ENCODE measurements at places on chromosomes 6 and 20. TPM values are rescaled to one million over a fixed set of nuclear protein-coding genes. Genes with fewer than 3 reads are reported as not detected.

- peaks cover 5% of the 10 kb centered on the region for H3K4me1 ChIP-seq
- peak; percentile 39 for DNase-seq
- H3K27ac ChIP-seq = no peak overlapping the region
- H3K27me3 ChIP-seq = peaks cover 100% of the 10 kb centered on the region
Measured at GRCh38 chr6:1381481-1382330, 7.7 kb upstream of the FOXF2 start.

DNA sequence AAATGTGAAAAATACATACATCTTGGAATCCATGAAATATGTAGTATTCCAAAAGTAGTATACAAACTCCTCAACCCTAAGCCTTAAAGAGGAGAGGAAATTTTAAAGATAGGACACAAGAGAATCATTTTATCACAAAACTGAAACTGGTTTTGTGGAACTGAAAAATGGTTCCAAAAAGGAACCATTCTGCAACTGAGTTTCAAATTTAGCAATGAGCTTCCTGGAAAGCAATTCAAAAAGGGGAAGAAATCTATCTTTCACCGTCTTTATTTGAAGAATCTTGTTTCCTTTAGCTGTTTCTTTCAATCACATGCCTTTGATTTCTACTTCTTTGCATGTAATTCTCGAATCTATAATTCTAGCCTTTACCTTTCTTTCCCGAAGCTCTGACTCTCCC is 32.2 kb upstream of the LAMP5 start:
- DNase-seq = no peak
- no peaks in the 10 kb centered on the region for H3K36me3 ChIP-seq
- H3K27ac ChIP-seq = no peak overlapping the region
- no peaks in the 10 kb centered on the region for H3K4me1 ChIP-seq
- no peaks in the 10 kb centered on the region for H3K27me3 ChIP-seq

- H3K4me3 ChIP-seq = no peak overlapping the region
- H3K36me3 ChIP-seq = no peaks in the 10 kb centered on the region
- no peak for DNase-seq
- H3K27me3 ChIP-seq = no peaks in the 10 kb centered on the region
Measured at GRCh38 chr6:46808806-46809205, 15.6 kb downstream of the MEP1A start.

DNA sequence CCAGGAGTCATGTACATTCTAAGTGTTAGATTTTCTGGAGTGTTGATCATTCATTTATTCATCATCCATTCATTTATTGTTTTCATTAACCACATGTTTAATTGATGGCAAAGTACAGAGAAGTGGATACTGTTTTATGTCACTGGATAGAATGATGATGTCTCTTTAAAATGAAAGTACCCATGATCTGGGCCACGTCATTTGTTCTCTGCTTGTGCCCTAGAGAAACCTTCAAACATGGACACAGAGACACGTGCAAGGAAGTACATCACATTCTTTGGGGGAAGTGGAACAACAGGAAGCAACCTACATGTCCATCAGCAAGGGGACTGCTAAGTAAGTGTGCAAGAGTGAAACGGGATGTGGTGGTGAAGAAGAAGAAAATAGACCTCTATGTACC is 75.8 kb upstream of the TSHZ2 start:
- H3K27ac ChIP-seq = no peak overlapping the region
- no peaks in the 10 kb centered on the region for H3K4me1 ChIP-seq
- no peaks in the 10 kb centered on the region for H3K36me3 ChIP-seq
- no peak for DNase-seq
- no peak overlapping the region for H3K4me3 ChIP-seq

DNA sequence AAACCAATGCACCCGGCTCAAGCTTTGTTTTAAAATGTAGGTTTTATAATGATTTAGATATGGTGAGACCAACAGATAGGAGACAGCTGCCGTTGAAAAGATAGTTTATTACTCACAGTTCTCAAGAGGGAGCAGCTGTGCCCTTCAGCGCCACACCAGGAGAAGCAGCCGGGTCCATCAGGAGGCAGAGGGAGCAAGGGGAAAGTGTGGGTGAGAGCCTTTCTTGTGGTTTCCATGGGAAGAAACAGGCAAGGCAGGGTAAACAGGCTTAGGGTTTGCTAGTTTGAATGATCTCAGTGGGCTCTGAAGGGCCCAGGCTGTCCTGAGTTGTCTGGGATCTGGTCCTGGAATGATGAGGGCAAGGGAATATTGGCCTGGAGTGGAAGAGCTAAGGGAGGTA is 117.7 kb upstream of the PLCB4 start:
- DNase-seq = no peak
- no peaks in the 10 kb centered on the region for H3K27me3 ChIP-seq
- H3K36me3 ChIP-seq = no peaks in the 10 kb centered on the region
- H3K4me3 ChIP-seq = no peak overlapping the region
- no peak overlapping the region for H3K27ac ChIP-seq
- no peaks in the 10 kb centered on the region for H3K4me1 ChIP-seq

DNA sequence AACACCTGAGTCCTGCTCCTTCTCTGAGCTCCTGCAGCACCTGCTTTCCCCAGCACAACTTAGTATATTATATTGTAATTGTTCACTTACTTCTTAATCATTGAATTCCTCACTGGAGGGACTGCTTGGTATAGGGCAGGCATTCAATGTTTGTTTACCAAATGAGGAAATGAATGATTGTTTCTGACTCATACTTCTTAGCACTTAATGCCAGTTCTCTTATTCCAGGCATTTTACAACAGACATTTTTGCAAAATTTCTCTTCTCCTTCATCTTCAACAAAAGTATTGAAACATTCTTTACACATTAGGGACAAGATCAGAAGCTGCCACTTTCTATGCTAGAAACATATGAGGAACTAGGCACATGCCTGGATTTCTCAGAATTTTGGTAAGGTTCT is 119.4 kb downstream of the TBX18 start:
- no peaks in the 10 kb centered on the region for H3K27me3 ChIP-seq
- DNase-seq = no peak
- no peak overlapping the region for H3K4me3 ChIP-seq

The RNF182 gene
- not detected for total RNA-seq

The C20orf202 gene
- total RNA-seq = 0.42 TPM

The RBM12 gene
- total RNA-seq = 32.1 TPM

DNA sequence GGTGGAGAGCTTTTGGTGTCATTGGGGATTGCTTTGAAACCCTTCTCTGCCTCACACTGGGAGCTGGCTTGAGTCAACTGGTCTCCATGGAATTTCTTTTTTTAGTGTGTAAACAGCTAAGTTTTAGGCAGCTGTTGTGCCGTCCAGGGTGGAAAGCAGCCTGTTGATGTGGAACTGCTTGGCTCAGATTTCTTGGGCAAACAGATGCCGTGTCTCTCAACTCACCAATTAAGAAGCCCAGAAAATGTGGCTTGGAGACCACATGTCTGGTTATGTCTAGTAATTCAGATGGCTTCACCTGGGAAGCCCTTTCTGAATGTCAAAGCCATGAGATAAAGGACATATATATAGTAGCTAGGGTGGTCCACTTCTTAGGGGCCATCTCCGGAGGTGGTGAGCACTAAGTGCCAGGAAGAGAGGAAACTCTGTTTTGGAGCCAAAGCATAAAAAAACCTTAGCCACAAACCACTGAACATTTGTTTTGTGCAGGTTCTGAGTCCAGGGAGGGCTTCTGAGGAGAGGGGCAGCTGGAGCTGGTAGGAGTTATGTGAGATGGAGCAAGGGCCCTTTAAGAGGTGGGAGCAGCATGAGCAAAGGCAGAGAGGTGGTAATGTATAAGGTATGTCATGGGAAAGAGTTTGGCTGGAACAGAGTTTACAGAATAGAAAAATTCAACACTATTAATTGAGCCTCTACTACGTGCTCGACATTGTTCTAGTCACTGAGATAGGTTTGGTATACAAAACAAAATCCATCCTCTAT is 31.2 kb downstream of the SRSF3 start:
- H3K4me3 ChIP-seq = no peak overlapping the region
- no peaks in the 10 kb centered on the region for H3K36me3 ChIP-seq
- no peak overlapping the region for H3K27ac ChIP-seq
- peaks cover 36% of the 10 kb centered on the region for H3K4me1 ChIP-seq

GRCh38 chr6:85405175-85405852 is 44.6 kb upstream of the NT5E start:
- H3K36me3 ChIP-seq = no peaks in the 10 kb centered on the region
- no peak overlapping the region for H3K4me3 ChIP-seq
- no peak for DNase-seq

The CAGE1 gene
- 0.25 TPM for total RNA-seq

The PTCHD4 gene
- 0.26 TPM for total RNA-seq

- H3K4me3 ChIP-seq = no peak overlapping the region
- no peaks in the 10 kb centered on the region for H3K27me3 ChIP-seq
- no peaks in the 10 kb centered on the region for H3K36me3 ChIP-seq
- no peaks in the 10 kb centered on the region for H3K4me1 ChIP-seq
- DNase-seq = no peak
Measured at GRCh38 chr6:155219858-155220301, 43.9 kb upstream of the CLDN20 start.

GRCh38 chr6:163872335-163872734 is 457.8 kb downstream of the QKI start:
- no peak overlapping the region for H3K27ac ChIP-seq
- H3K4me3 ChIP-seq = no peak overlapping the region
- no peaks in the 10 kb centered on the region for H3K36me3 ChIP-seq
- H3K27me3 ChIP-seq = no peaks in the 10 kb centered on the region

The CST2 gene
- 2.8 TPM for total RNA-seq

The SNAP91 gene
- 3.9 TPM for total RNA-seq

DNA sequence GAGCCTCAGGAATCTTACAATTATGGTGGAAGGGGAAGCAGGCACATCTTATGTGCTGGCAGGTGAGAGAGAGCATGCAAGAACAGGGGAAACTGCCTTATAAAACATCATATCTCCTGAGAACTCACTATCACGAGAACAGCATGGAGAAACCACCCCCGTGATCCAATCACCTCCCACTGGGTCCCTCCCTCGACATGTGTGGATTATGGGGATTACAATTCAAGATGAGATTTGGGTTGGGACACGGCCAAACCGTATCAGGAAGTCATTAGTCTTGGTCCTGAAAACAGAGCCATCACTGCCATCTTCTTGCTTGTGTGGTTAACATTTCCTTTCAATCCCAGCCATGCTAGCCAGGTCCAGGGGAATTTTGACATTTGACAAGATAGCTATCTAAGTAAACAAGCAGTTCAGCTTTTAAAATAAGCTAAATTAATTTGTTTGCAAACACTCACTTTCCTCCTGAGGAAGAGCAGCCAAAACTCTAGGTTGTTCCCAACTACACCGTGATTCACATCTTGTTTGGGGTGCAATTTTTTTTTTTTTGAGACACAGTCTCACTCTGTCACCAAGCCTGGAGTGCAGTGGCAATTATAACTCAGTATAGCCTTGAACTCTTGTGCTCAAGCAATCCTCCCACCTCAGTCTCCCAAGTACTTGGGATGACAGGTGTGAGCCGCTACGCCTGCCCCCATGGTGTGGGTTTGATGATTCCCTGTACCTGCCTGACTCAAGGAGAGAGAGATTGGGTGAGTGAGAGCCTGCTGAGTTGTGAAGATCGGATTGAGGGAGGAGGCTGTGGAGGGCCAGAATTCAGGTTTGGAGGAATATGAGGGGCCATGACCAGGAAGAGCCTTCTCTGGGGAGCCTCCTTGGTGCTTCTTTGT is 13.0 kb upstream of the PPP1R14C start:
- H3K4me1 ChIP-seq = no peaks in the 10 kb centered on the region
- DNase-seq = no peak
- H3K4me3 ChIP-seq = no peak overlapping the region
- no peaks in the 10 kb centered on the region for H3K36me3 ChIP-seq
- H3K27ac ChIP-seq = no peak overlapping the region
- H3K27me3 ChIP-seq = no peaks in the 10 kb centered on the region

DNA sequence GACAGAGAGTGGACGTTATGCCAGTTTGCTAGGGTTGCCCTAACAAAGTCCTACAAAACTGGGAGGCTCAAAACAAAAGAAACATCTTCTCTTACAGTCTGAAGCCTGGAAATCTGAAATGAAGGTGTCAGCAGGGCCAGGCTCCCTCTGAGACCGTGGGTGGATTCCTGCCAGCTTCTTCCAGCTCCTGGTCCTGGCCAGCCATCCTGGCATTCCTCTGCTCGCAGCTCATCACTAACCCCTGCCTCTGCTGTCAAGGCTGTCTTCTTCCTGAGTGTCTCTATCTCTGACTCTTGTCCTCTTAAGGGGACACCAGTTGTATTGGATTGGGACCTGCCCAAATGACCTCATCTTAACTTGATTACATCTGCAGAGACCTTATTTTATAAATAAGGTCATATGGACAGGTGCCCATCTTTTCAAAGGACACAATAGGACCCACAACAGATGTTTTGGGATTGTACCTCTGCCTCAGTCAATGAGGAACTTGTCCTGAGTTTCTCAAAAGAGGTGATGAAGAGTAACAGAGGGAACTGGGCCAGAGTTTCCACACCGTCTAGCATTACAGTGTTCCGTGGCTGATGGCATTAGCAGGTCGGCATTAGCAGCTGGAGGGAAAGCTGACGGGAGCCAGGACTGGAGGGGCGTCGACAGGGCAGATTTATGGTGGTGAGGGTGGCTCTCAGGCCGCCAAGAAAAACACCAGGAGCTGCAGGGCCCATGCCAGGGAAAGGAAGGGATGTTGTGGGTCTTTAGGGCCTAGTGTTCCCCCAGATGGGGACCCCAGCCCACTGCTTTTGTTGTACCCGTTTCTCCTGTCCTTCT is 157.3 kb downstream of the TBXT start:
- no peak overlapping the region for H3K27ac ChIP-seq
- no peak overlapping the region for H3K4me3 ChIP-seq
- DNase-seq = no peak
- no peaks in the 10 kb centered on the region for H3K27me3 ChIP-seq
- no peaks in the 10 kb centered on the region for H3K36me3 ChIP-seq

GRCh38 chr20:57133926-57134650 is 132.4 kb downstream of the BMP7 start:
- H3K36me3 ChIP-seq = no peaks in the 10 kb centered on the region
- H3K27me3 ChIP-seq = peaks cover 5% of the 10 kb centered on the region
- no peak overlapping the region for H3K27ac ChIP-seq

The SYNGAP1 gene
- 7.4 TPM for total RNA-seq

DNA sequence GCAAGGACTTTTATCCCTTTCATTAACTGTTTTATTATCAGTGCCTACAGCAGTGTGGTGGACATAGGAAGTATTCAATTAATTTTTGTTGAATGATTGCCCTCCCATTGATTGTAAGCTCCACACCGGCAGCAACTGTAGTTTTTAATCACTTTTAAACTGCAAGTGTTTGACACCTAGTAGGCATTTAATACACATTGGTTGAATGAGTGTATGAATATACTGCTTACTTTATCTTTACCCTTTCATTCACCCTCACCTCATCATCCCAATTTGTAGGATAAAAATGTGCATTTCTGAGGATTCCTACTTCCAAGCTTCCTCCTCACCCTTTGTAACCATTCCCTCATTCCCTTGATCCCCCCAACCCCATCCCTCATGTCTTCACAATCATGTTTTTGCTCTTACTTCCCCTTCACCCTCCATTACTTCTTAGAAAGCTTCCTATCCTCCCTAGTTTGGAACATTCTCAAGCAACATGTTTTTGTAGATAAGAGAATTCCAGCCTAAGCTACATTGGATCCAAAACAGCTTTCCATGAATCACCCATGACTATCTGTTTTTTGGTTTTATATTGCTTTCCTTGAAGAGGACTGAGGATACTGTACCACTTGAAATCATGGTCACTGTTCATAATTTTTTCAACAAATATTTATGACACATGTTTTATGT is 955 bp upstream of the SLC26A8 start:
- no peak overlapping the region for H3K4me3 ChIP-seq
- no peaks in the 10 kb centered on the region for H3K36me3 ChIP-seq
- H3K27ac ChIP-seq = no peak overlapping the region
